ENCODE measurements at places on chromosomes 1 and 21.

- DNase-seq, result no peak
- no peaks in the 10 kb centered on the region for H3K27me3 ChIP-seq
- H3K4me3 ChIP-seq, result no peak overlapping the region
- H3K4me1 ChIP-seq, result peaks cover 10% of the 10 kb centered on the region
Observed at GRCh38 chr1:77605246-77606026, 77.0 kb downstream of the ZZZ3 start.

- H3K27me3 ChIP-seq, result no peaks in the 10 kb centered on the region
- no peak overlapping the region for H3K27ac ChIP-seq
- H3K4me1 ChIP-seq, result peaks cover 31% of the 10 kb centered on the region
- H3K36me3 ChIP-seq, result peaks cover 8% of the 10 kb centered on the region
Observed at GRCh38 chr1:95021119-95021518, 51.6 kb downstream of the ALG14 start.

DNA sequence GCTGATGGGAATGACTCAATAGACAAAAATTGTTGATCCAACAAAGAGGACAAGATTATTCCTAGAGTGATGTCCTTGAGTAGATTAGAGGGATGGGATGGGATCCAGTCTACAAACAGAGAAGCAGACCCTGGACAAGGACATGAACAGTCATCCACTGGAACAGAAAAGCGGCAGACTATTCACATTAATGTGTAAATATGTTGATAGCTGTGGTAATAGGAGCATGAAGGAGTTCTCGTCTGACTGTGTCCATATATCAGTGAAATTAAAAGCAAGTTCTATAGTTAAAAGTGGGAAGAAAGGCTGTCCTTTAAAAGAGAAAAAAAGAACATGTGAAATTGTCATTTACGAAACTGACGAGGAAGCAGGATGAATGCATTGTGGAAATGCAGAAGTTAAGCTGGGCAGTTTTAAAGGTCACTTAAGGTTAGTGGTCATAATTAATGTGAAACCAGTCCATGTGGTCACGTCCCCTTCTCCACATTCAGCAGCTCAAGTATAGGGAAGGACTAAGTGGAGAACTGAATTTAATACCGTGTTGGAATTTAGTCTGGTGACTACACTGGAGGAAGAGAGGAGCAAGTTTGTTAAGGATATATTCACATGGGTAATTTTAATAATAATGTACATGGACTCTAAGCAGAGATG is 62.1 kb downstream of the PIK3R3 start:
- H3K27ac ChIP-seq, result no peak overlapping the region
- H3K4me3 ChIP-seq, result no peak overlapping the region
- no peaks in the 10 kb centered on the region for H3K27me3 ChIP-seq

- no peak overlapping the region for H3K4me3 ChIP-seq
- DNase-seq, result peak; percentile 60
- H3K36me3 ChIP-seq, result no peaks in the 10 kb centered on the region
- H3K27me3 ChIP-seq, result no peaks in the 10 kb centered on the region
- no peak overlapping the region for H3K27ac ChIP-seq
Observed at GRCh38 chr1:245051349-245052221, 103.2 kb upstream of the KIF26B start.

DNA sequence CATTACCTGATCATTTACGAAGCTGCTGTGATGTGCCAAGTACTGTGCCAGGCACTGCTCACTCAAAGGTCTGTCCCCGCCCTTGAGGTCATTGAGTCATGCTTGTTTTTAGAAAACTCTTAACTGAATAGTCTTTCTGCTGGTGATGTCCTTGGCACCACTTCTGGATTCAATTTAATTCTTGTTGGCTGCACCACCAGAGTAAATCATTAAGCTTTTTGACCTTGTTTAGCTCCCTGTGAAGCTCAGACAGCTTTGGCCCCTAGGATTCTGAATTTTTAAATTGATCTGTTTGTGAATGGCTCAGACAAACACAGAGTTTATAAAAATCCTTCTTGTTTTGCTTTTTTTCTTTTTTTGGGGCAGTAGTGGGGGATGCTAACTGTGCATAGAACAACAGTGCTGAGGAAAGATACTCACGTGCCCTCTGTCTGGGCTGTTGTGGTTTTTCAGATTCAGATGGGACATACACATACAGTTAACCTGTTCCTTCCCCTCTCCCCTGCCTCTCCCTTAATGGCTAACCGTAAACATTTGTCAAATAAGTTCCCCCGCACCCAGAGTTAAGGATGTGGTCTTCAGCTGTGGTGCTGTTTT is 67.6 kb downstream of the MTR start:
- H3K4me3 ChIP-seq, result no peak overlapping the region
- no peaks in the 10 kb centered on the region for H3K4me1 ChIP-seq
- peaks cover 16% of the 10 kb centered on the region for H3K36me3 ChIP-seq
- no peak overlapping the region for H3K27ac ChIP-seq
- no peak for DNase-seq

DNA sequence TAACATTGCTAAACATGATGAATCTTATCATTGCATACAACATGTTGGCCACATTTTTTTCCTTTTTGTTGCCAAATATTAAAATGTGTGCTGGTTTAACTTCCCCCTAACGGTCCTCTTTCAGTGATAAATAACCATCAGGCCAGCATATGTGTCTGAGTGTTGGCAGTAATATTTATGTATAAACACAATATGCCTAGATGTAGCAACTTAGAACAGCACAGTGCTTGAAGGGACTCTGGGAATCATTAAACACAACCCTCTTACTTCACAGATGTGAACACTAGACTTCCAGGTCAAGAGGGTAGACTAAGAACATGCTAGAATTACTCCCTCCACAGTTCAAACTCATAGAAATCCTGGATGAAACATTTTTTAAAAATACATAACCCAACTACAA is 581.8 kb downstream of the PLPP3 start:
- H3K36me3 ChIP-seq, result no peaks in the 10 kb centered on the region
- no peak overlapping the region for H3K27ac ChIP-seq
- no peaks in the 10 kb centered on the region for H3K4me1 ChIP-seq
- H3K4me3 ChIP-seq, result no peak overlapping the region
- peaks cover 5% of the 10 kb centered on the region for H3K27me3 ChIP-seq
- DNase-seq, result no peak

GRCh38 chr1:176656257-176656995 is 193.5 kb downstream of the PAPPA2 start:
- no peak overlapping the region for H3K27ac ChIP-seq
- H3K36me3 ChIP-seq, result no peaks in the 10 kb centered on the region
- no peak for DNase-seq
- H3K4me1 ChIP-seq, result no peaks in the 10 kb centered on the region
- no peak overlapping the region for H3K4me3 ChIP-seq

DNA sequence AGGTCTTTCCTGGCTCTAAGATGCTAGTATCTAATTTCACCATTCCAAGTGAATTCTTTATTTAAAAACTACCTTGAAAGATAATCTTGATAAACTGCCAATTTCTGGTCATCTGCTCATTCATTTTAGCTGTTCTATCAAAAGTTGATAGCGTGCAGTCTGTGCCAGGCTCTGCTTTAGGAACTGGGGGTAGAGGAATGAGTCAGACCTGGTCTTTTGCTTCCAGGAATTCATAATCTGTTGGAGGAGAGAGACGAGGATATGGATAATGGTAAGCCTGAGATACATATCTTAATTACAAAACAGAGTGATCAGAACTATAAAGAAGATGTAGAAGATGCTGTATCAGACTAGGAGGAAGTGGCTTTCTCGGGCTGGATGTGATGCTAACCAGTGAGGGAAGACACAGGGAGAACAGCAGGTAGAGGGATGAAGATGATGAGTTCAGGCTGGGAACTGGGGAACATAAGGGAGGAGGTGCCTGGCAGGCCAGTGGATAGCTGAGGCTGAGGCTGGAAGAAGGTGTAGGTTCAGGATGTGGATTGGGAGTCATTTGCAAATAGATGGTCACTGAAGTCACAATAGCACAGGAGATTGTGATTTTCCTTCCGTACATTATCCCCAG is 12.3 kb upstream of the PHC2 start:
- H3K27me3 ChIP-seq, result no peaks in the 10 kb centered on the region
- no peak overlapping the region for H3K27ac ChIP-seq
- H3K4me3 ChIP-seq, result no peak overlapping the region
- H3K36me3 ChIP-seq, result no peaks in the 10 kb centered on the region
- DNase-seq, result no peak

GRCh38 chr1:210754878-210755665 is 378.9 kb downstream of the KCNH1 start:
- H3K27ac ChIP-seq, result no peak overlapping the region
- no peak overlapping the region for H3K4me3 ChIP-seq
- DNase-seq, result peak; percentile 31
- peaks cover 43% of the 10 kb centered on the region for H3K27me3 ChIP-seq
- no peaks in the 10 kb centered on the region for H3K4me1 ChIP-seq
- H3K36me3 ChIP-seq, result no peaks in the 10 kb centered on the region

- H3K4me3 ChIP-seq, result no peak overlapping the region
- H3K36me3 ChIP-seq, result no peaks in the 10 kb centered on the region
- H3K27ac ChIP-seq, result no peak overlapping the region
Observed at GRCh38 chr1:115065021-115065420, 24.3 kb downstream of the TSPAN2 start.

DNA sequence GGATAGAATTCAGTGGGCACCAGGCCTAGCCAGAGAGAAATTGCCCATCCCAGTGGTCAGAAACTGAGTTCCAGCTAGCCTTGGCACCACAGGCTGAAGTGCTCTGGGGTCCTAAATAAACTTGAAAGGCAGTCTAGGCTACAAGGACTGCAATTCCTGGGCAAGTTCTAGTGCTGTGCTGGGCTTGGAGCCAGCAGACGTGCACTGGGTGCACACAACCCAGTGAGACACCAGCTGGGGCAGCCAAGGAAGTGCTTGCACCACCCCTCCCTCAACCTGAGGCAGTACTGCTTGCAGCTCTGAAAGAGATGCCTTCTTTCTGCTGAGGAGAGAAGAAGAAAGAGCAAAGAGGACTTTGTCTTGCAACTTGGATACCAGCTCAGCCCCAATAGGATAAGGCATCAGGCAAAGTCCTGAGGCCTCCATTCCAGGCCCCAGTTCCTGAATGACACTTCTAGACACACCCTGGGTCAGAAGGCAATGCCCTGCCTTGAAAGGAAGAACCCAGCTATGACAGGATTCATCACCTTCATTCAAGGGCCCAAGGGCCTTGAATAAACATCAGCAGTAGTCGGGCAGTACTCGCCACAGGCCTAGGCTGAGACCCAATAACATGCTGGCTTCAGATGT is 55.1 kb downstream of the OVGP1 start:
- no peak overlapping the region for H3K4me3 ChIP-seq
- H3K36me3 ChIP-seq, result no peaks in the 10 kb centered on the region
- H3K4me1 ChIP-seq, result no peaks in the 10 kb centered on the region
- DNase-seq, result no peak

- H3K27ac ChIP-seq, result no peak overlapping the region
- no peaks in the 10 kb centered on the region for H3K4me1 ChIP-seq
- H3K27me3 ChIP-seq, result peaks cover 6% of the 10 kb centered on the region
- no peaks in the 10 kb centered on the region for H3K36me3 ChIP-seq
Observed at GRCh38 chr1:182181167-182181572, 119.7 kb upstream of the ZNF648 start.

- H3K4me3 ChIP-seq, result no peak overlapping the region
- no peak overlapping the region for H3K27ac ChIP-seq
- H3K4me1 ChIP-seq, result no peaks in the 10 kb centered on the region
- DNase-seq, result no peak
Observed at GRCh38 chr1:237888143-237888542, 2.6 kb downstream of the ZP4 start.

DNA sequence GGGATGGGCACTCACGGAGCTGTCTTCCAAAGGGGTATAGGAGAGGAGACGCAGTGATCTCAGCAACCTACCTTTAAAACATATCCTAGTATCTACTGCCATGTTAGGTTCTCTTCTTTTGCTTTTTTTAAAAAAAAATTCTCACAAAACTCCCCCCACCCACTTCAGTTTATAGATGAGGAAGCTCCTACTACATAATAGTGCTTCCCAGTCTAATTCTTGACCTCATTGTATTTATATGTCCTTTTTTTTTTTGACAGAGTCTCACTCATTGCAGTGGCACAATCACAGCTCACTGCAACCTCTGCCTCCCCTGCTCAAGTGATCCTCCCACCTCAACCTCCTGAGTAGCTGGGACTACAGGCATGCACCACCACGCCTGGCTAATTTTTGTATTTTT is 99.9 kb downstream of the OSBPL9 start:
- H3K27ac ChIP-seq, result no peak overlapping the region
- no peaks in the 10 kb centered on the region for H3K27me3 ChIP-seq
- peaks cover 5% of the 10 kb centered on the region for H3K4me1 ChIP-seq
- H3K36me3 ChIP-seq, result no peaks in the 10 kb centered on the region
- DNase-seq, result no peak

GRCh38 chr1:12438349-12438924 is 179.6 kb downstream of the DHRS3 start:
- no peak overlapping the region for H3K4me3 ChIP-seq
- H3K27me3 ChIP-seq, result no peaks in the 10 kb centered on the region
- no peak overlapping the region for H3K27ac ChIP-seq
- H3K4me1 ChIP-seq, result peaks cover 28% of the 10 kb centered on the region

DNA sequence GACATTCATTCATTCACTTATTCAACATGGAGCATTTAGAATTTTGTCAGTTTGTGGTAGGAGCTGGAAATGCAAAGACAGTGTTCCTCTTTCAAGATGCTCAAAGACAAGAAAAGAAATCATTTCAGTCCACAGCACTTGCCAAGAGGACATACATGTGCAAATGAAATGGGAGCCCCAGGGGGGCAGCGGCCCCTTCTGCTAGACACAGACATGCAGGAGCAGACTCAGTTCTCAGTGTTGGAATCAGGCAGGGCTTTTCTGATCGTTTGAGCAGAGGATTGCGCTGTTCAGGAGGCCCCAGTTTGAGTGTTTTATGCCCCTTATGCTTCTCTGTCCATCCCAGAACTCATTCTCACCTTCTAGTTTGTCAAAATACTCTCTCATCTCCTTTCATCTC is 35.6 kb upstream of the VASH2 start:
- no peak for DNase-seq
- no peaks in the 10 kb centered on the region for H3K36me3 ChIP-seq
- no peak overlapping the region for H3K27ac ChIP-seq
- peaks cover 6% of the 10 kb centered on the region for H3K4me1 ChIP-seq
- no peaks in the 10 kb centered on the region for H3K27me3 ChIP-seq

- no peak overlapping the region for H3K27ac ChIP-seq
- no peak overlapping the region for H3K4me3 ChIP-seq
- H3K36me3 ChIP-seq, result no peaks in the 10 kb centered on the region
Observed at GRCh38 chr1:245990315-245991022, 516.6 kb downstream of the SMYD3 start.

DNA sequence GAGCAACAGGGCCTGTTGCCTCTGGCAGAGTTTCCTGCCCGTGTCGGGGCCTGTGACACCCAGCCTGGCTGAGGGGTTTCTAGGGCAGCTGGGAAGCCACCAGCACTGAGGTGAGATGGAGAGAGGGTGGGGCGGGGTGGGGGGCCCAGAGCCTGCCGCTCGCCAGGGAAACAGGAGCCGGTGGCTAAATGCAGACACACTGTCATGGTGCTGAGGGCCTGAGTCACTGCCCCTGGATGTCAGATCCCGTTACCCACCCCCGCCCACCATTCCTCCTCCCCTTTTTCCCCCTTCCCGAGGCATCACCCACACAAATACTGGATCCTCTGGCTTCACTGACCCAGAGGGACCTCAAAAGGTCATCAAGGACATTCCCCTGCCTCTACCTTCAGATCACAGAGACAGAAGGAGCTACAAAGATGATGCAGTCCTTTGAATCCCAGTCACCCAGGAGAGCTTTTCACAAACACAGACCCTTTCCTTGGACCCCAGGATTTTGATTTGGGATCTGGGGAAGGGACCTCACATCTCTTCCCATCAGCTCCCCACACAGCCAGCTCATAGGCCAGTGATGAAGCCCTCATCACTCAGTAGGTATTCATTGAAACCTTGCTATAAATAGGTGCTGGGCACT is 1.9 kb upstream of the HSPB7 start:
- no peak overlapping the region for H3K27ac ChIP-seq
- no peak overlapping the region for H3K4me3 ChIP-seq
- no peaks in the 10 kb centered on the region for H3K27me3 ChIP-seq
- no peaks in the 10 kb centered on the region for H3K4me1 ChIP-seq
- DNase-seq, result no peak

Measured in A673 (cell line).